Right renal cortex interstitium (tissue), 3 donors: ENCODE measurements at places on chromosomes 3 and 15. TPM values are rescaled to one million over a fixed set of nuclear protein-coding genes. Genes with fewer than 3 reads are reported as not detected.

The RTP3 gene
- not detected for polyA plus RNA-seq

The SRGAP3 gene
- polyA plus RNA-seq: 15.8 TPM

The MYL3 gene
- polyA plus RNA-seq: 22.2 TPM

The MFGE8 gene
- 91.2 TPM for polyA plus RNA-seq

The ZPLD1 gene
- 0.82 TPM for polyA plus RNA-seq

The MYEF2 gene
- polyA plus RNA-seq: 95.6 TPM

The AMIGO3 gene
- 1.0 TPM for polyA plus RNA-seq

The ZNF660 gene
- 11.4 TPM for polyA plus RNA-seq
